ENCODE measurements at places on chromosomes 3 and 15.

GRCh38 chr3:177338697-177339219, 141.5 kb upstream of the TBL1XR1 start:
- no peak for DNase-seq

DNA sequence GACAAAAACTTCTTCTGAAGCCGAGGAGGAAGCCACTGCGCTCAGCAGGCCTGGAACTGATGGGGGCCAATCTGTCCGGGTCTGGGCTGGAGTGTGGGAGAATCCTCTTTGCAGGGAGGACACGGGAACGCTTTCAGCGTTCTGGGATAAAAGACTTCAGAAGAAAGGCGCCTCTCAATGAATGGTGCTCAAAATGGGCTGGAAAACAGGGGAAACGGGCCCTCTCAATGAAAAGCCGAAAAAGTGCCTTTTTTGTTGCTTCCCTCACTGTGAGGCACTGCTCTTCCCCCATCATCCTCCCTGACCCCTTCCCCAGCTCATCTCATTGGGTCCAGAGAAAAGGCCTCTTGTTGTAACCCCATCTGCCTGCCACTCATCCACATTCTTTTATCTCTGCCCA, 119.5 kb upstream of the LRIG1 start:
- DNase-seq: no peak

DNA sequence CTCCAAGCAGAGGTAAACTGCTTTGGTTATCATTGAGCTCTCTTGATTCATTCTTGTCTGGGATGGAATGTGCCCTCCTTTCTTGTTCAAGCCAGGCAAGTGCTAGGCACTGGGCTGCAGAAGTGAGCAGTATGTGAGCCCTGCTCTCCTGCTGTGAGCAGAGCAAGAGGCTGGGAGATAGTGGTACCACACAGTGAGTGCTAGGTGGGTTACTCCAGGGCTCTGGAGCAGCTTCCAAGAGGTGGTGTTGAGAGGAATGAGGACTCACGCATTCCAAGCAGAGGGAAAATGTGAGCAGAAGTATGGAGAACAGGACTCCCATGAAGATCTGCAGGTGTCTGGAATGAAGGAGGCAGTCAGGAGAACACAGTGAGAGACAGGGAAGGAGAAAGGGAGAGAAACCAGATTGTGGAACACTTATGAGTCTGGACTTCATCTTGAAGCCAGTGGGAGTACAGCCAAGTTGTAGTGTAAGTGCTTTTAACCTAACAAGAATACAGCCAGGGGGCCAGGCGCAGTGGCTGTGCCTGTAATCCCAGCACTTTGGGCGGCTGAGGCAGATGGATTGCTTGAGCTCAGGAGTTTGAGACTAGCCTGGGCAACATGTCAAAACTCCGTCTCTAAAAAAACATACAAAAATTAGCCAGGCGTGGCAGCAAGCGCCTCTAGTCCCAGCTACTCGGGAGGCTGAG, 199.9 kb upstream of the CTDSPL start:
- no peak for DNase-seq

DNA sequence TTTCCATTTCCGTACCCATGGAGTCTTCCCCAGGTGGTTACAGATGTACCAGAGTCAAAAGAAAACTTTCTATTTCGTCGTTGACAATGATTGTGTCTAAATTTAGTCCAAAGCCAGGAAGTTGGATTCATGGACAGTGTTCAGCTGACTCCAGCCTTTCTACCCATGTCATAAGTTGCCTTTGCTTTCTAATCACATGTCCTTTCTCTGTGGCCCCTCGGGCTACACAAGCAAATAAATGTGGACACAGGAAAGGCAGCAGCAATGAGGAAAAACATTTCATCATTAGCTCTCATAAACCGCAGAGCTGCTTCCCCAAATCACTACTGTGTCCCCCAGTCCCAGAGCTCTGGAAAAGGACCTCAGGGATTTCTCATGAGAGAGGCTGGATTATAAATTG, 82.0 kb downstream of the USF3 start:
- DNase-seq: no peak

- DNase-seq: no peak
Observed at GRCh38 chr15:66459818-66460615, 37.5 kb downstream of the SNAPC5 start.

DNA sequence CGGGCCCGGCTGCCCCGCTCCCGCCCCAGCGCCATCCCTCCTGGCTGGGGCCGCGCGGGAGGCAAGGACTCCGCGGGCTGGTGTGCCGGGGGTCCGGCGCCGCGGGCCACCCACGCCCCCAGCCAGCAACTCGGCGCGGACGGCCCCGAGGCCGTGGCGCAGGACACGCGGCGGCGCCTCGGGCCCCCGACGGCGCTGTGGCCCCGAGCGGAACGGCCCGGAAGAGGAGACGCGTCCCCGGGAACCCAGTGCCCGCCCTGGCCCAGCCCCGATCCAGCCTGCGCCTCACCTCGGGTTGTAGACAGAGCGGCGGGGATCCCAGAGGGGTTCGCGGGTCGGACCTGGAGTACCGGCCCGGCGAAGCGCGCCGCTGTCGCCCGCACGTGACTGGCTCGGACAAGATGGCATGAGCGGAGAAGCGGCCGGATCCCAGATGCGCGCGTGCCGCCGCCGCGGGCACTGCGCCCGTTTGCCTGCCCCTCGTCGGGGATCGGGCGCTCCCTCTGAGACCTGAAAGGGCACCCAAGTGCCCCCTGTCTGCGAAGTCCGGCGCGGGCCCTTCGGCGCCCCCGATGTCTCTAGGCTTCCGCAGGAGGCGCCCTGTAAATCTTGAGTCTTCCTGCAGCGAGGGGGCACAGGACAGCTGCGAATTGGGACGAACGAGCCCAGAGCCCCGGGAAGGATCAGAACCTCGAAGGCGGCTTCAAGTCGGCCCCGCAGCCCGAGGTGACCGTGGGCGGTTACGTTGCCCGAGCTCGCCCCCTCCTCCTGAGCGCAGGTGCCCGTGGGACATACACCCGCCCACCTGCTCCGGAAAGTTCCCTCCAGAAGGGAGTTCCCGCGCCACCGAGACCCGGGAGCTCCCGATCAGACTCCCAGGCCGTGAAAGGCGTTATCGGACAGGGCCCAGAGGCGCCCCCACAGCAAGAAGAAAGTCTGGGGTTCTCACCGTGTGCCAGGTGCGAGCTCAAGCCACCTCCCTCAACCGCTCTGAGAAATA, 598 bp upstream of the SFMBT1 start:
- peak; percentile 54 for DNase-seq

DNA sequence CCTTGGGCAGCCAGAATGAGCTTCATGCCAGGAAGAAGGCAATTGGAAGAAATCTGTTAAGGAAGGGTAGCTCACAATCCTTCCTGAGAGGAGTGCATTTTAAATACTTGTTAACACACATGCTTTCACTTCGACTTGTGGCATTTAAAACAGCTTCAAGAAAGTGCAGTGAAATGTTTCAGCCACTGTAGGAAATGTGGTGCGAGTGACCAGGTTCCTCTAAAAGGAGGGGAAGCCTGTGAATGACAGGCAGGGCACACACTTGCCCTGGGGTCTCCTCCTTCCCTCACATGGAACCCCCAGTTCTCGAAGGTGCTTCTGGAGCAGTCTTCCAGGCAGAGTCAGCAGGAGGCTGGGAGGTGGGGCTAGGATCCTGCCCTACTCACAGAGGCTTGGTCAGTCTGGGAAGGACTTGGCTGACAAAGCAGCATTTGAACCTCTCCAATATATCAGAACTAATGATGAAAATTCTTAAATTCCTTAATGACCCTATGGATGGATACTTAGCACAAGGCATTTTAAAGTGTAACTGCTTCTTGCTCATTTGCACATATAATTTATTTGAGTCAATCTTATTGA, 358.6 kb downstream of the CHST2 start:
- DNase-seq: no peak

- no peak for DNase-seq
Observed at GRCh38 chr15:51889486-51889885, 60.0 kb downstream of the TMOD3 start.

DNA sequence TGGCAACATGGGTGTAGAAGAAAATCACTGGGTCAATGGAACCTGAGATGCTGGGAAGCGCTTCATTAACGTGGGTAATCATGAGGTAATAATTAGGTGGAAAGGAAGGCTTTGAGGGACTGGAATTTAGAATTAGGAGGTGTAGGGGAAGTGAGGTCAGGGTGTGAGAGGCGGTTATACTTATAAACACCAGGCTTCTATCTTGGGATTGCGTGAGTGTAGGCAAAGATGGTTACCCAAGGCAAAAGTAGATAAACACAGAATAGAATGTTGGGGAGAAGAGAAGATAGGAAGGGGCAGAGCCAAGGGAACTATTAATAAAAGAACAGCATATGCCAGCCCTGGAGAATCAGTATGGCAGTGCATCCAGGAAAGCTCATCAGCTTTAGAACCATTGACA, 3.3 kb upstream of the AQP9 start:
- DNase-seq: no peak

GRCh38 chr3:50512131-50512530, 8.7 kb upstream of the CACNA2D2 start:
- no peak for DNase-seq

DNA sequence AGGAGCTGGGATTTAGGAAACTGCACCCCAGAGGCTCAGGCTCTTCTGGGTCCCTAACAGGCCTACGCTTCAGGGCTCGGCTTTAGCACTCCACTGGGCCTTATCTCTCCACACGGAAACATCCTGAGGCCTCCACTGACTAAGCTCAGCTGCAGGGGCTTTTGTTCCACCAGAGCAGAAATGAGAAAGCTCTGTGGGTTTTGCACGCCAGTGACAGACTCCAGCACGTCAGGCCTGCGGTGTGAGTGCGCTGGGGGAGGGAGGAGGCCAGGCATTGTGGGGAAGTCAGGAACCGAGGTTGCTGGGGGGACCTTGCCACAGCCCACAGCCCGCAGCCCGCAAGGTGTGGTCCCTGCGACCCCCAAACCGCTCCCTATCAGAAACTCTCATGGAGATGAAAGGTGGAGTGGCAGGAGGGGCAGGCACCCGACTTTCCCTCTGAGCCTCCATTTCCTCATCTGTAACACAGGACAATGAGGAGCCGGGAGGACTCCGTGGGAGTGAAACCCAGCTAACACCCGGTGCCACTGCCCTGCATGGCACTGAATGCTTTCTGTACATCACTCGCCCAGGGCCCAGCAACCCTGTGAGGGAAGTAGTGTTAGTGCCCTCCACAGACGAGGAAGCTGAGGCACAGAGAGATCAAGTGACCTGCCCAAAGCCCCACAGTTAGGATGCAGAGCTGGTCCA, 106.5 kb downstream of the TPRA1 start:
- DNase-seq: no peak

DNA sequence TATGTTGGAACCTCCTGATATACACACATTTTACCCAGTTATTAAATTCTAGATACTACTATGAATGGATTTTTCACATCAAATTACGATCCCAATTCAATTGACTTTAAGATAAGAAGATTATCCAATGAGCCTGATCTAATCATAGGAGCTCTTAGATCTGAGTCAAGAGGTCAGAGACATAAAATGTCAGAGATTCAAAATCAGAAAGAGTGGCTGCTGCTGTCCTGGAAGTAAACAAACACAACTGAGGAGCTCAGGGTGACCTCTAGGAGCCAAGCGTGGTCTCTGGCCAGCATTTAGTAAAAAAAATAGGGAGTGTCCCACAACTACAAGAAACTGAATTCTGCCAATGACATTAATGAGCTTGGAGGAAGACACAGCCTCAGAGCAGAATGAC, 557.1 kb upstream of the CBLB start:
- DNase-seq: no peak

DNA sequence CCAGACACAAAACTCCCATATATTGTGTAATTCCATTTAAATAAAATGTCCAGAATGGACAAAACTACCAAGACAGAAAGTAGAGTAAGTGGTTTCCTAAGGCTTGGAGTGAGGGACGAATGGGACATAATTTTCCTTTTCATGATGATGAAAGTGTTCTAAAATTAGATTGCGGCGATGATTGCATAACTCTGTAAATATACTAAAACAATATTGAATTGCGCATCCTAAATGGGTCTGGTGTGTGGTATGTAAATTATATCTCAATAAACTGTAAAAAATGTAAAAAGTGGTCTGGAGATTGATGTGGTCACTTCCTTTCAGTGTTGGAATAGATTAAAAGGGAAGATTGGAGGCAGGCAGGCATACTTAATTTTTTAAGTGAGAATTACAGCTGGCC, 105.9 kb upstream of the KCNAB1 start:
- no peak for DNase-seq

GRCh38 chr3:42906848-42907183, 874 bp downstream of the ZNF662 start:
- DNase-seq: no peak

DNA sequence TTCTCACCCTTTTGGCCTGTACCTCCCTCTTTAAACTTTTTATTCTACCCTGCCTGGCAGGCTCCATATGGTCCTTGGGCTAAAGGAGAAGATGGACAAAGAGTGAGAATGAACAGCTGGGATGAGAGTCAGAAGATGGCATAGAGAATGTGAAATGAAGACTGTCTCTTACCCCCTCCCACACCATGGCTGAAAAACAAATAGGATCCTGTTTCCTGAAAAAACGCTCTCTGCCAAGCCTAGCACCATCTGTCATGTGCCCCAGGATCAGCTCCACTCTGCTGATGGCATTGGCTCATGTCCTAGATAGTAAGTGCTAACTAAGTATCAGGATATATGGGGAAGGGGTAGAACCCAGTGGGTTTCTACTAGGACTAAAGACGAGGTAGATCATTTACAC, 238.6 kb downstream of the MEX3B start:
- DNase-seq: no peak

DNA sequence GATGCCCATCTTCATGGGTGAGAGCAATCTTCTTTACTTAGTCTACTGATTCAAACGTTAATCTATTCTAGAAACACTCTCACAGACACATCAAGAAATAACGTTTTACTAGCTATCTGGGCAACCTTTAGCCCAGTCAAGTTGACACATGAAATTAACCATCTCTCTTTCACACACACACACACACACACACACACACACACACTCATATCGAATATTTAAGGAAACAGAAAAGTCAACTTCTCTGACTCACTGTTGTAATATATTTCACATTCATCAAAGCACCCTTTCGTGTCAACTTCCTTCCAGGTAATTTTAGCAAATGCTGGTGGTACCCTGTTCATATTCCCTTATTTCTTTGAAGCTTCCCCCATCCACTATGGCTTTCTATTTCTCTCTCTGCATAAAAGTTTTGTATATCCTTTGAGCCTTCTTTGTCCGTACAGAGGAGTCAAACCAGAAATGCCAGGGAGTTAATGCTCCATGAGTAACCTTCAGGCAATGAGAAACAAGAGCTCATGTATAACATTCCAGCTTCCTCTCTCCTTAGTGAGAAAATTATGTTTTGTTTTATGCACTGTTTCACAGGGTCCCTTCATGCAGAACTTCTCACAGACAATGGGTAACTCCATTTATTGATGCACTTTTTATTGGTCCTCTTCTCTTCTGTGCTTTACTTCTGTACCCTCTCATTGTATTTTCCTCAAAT, 335.5 kb upstream of the CBLB start:
- no peak for DNase-seq

GRCh38 chr3:51686056-51686455, 15.0 kb downstream of the TEX264 start:
- DNase-seq: no peak

GRCh38 chr15:95897651-95898050, 432.8 kb upstream of the NR2F2 start:
- no peak for DNase-seq

- DNase-seq: no peak
Observed at GRCh38 chr3:66083784-66084213, 45.1 kb upstream of the MAGI1 start.
